ENCODE measurements at places on chromosomes 1 and 21. TPM values are rescaled to one million over a fixed set of nuclear protein-coding genes. Genes with fewer than 3 reads are reported as not detected.

Gene OR14C36
- total RNA-seq = not detected

Gene NFASC
- total RNA-seq = 0.14 TPM

Gene LCE1C
- total RNA-seq = not detected

Gene CA6
- total RNA-seq = 41.8 TPM

Gene RGS7
- total RNA-seq = not detected

Gene BTBD8
- 2.6 TPM for total RNA-seq

Gene CLCNKB
- total RNA-seq = not detected

Gene B3GALT5
- total RNA-seq = not detected

Gene MAEL
- total RNA-seq = not detected

Gene CTSK
- total RNA-seq = 9.4 TPM

Gene WASF2
- 139 TPM for total RNA-seq

Gene NIBAN1
- total RNA-seq = 33.9 TPM

Gene FAM151A
- not detected for total RNA-seq

Gene NTNG1
- 0.30 TPM for total RNA-seq

Gene CRYAA
- total RNA-seq = not detected

Gene COL9A2
- total RNA-seq = 7.2 TPM

Gene RHEX
- total RNA-seq = not detected

Gene KLHDC9
- 1.2 TPM for total RNA-seq

Gene IVL
- not detected for total RNA-seq

Gene NR1I3
- not detected for total RNA-seq

Gene CD84
- 58.5 TPM for total RNA-seq

Gene RPS6KA1
- 138 TPM for total RNA-seq

Gene CORT
- 0.39 TPM for total RNA-seq

Gene BRDT
- total RNA-seq = not detected

Gene GPR25
- total RNA-seq = 0.75 TPM

Gene C8B
- total RNA-seq = not detected

Gene SHISAL2A
- 28.8 TPM for total RNA-seq

Gene REN
- total RNA-seq = not detected

Gene ZBTB21
- total RNA-seq = 27.2 TPM

Gene POU2F1
- 25.6 TPM for total RNA-seq

Gene SLFNL1
- 0.60 TPM for total RNA-seq

Gene THEMIS2
- 40.5 TPM for total RNA-seq

Gene UTP11
- 28.8 TPM for total RNA-seq

Gene PLA2G4A
- 0.19 TPM for total RNA-seq

Gene PTAFR
- total RNA-seq = 0.99 TPM

Gene DMRTA2
- total RNA-seq = not detected

Gene RPE65
- total RNA-seq = not detected

Gene HES5
- total RNA-seq = not detected

Gene CBR3
- total RNA-seq = 14.6 TPM

All from activated naive CD8-positive, alpha-beta T cell treated with anti-CD3 and anti-CD28 coated beads, Interleukin-2, amount 10 ng/mL, durations not matched to agents 7 days and 5 days (primary cell).